ENCODE measurements at places on chromosomes 2 and 18.

DNA sequence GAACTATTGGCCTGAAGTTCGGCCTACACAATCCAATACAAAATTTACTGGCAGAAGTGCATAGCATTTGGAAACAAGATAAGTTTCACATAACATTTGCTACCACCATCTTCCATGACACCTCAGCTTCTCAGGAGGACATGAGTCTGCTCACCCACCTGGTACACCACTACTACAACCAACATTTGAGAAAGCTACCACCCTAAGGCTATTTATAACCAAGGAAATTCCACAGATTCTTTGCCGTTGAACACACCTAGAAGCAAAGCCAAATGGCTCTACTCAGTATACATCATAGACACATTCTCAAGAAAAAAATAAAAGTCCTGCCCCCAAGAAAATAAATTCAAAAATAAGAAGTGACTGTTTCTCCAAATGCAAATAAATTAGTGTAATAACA, 145.3 kb downstream of the SPAG16 start:
- DNase-seq = no peak

- no peak for DNase-seq
Measured at GRCh38 chr18:60163622-60164021, 209.0 kb downstream of the MC4R start.

GRCh38 chr18:58403799-58404455, 225.0 kb downstream of the ALPK2 start:
- DNase-seq = no peak

DNA sequence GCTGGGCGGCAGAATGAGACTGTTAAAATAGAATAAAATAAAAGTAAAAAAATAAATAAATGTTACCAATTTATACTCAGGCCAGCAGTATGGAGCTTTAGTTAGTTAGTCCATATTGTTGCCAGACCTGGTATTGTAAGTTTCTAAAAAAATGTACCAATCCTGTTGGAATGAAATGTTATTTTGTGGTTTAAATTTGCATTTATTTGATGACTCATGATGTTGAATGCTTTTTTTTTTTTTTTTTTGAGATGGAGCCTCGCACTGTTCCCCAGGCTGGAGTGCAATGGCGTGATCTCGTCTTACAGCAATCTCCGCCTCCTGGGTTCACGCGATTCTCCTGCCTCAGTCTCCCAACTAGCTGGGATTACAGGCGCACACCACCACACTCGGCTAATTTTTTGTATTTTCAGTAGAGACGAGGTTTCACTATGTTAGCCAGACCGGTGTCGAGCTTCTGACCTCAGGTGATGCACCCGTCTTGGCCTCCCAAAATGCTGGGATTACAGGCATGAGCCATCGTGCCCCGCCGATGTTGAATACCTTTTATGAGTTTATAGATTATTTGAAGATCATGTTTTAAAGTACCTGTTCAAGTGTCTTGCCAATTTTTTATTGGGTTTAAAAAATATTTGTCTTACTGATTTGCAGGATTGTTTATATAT, 5.7 kb upstream of the PTPRN start:
- DNase-seq = no peak

GRCh38 chr2:219638948-219639755, 11.7 kb downstream of the SLC4A3 start:
- DNase-seq = no peak

DNA sequence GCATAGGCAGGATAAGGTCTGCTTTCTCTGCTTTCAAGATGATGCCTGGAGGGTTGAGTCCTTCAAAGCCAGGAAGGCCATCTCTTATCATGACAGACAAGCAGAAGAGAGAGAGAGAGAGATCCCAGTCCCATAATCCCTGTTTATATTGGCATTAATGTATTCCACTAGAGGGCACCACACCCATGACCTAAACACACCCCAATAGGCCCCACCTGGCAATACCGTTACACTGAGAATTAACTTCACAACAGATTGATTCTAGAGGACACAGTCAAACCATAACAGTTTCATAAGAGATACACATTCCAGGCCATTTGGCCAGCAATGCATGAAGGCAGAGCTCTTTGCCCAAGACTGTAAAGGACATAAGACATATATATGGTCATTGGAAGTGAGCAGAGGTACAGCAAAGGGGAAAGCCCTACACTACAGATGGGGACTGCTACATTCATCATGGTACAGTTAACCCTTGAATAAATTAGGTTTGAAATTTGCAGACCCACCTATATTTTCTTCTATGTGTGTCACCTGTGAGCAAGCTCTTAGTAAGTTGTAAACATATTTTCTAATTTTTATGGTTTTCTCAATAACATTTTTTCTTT, 1516.1 kb downstream of the RPIA start:
- DNase-seq = no peak

DNA sequence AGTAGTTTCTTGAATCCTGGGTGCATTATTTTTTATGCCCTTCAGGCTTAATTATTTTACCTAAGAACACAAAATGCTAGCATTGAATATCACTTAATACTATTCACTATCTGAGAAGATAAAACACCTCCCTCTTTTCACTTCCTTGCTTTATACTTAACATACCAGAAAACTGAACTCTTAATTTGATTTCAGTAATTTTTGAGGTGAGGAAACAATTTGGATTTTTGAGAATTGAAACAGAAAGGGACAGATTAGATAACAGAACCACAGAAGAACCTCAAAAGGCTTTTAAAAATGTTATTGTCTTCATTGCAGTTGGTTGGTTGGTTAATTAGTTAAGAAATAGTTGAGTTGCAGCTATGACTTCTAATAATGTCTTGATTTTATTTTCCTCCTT, 69.5 kb downstream of the GPD2 start:
- DNase-seq = no peak

- no peak for DNase-seq
Measured at GRCh38 chr2:76083248-76083647, 372.5 kb upstream of the GCFC2 start.

- DNase-seq = no peak
Measured at GRCh38 chr2:55616551-55617174, 759 bp downstream of the PPP4R3B start.

GRCh38 chr2:168278424-168278888, 31.1 kb upstream of the STK39 start:
- DNase-seq = no peak

GRCh38 chr2:209473930-209474419, 50.1 kb downstream of the MAP2 start:
- DNase-seq = no peak

DNA sequence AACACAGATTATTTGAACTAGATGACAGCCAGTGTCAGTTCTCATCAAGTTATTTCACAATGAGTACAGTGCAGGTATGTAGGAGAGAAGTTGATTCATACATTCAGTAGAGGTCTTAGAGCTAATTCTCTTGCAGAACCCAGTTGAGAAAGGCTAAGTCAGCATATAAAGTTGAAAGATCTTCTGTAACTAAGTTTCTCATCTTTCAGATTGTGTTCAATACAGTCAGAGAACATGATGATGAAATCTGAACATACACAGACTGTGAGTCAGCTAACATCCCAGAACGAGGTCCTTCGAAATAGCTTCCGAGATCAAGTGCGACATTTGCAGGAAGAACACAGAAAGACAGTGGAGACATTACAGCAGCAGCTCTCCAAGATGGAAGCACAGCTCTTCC, 41.9 kb upstream of the LIMS1 start:
- no peak for DNase-seq

DNA sequence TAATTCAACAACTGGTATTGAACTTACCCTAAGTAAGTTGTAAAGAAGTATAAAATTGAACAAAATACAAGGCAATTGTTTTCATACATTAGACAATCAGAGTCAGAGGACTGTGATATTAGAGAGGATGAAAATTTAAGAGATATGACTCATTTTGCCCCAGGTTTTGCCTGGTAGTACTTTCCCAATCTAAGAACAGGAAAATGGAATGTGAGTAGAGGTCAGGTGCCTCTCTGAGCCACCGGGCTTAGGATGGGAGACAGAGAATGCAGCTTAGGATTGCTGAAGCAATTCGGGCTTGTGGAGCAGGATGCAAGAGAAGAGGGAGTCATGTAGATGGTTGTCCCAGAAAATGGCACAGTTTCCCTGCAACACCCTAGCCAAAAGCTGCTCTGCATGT, 219.7 kb upstream of the CHST9 start:
- DNase-seq = no peak

DNA sequence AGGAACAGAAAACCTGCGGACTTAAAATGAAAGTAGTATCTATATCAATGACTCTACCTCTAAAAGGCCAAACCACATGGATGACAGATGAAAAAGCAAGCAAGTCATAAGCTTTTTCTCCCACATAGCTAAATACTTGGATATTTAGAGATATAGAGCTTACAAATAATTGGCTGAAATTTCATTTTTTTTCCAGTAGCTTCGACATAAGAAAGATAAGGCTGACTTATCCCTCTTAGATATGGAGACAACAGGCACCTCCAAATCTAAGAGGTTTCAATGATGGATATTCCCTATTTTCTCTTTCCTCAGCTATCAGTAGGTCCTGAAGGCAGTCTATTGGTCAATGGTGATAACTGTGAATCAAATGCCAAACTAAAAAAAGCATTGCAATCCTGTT, 460.3 kb downstream of the MEIS1 start:
- DNase-seq = no peak

DNA sequence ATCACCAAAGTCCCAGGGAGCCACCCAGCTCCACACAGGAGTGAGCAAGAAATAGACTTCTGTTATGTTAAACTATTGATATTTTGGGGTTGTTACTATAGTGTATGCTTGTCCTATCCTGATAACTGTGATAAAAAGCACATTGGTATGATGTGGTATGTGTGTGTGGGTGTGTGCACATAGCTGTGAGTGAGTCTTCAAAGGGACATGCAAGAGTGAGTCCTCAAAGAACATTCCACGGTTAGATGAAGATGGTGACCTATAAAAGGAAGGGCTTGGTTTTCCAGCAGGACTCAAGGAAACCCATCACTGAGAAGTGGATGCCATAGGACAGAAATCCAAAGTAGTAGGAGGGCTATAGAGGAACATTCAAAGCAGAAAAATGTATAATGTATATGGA, 342.9 kb downstream of the TSN start:
- no peak for DNase-seq

GRCh38 chr18:41558715-41559114, 396.3 kb upstream of the PIK3C3 start:
- no peak for DNase-seq

DNA sequence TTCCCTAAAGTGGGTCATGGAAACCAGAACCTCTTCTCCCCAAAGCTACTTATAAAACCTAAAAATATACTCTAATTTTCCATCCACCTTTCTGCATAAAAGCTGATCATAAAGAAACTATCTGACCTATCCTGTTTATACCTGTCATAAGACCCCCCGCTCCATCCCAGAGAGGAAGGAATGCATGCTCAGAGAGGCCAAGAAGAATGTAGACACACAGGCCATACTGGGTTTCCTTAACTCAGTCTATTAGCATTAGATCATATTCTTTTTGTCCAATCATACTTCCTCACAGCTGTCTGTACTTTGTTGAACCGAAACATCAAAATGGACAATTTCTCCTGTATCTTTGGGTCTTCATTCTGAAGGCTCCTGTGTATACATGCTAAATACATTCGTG, 52.3 kb downstream of the B3GNT2 start:
- DNase-seq = no peak

DNA sequence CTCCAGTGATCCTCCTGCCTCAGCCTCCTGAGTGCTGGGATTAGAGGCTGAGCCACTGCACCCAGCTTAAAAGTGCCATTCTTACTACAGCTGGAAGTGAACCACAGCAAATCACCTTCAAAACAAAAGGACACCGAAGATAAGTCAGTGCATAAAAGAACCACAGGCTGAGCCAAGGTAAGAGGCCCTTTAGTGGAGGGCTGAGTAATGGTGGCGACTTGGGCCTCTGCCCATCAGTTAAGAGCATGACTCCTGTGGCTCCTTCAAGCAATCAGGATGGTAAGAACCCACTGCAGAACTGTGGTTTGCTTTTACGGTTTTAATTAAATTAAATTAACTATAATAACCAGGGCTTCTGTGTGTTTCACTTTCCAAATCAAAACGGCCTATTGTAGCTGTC, 75.1 kb downstream of the CTAGE1 start:
- DNase-seq = no peak

- DNase-seq = no peak
Measured at GRCh38 chr2:105379741-105380186, 19.1 kb downstream of the FHL2 start.

GRCh38 chr2:28544036-28544346, 48.1 kb downstream of the PLB1 start:
- DNase-seq = no peak
